Stimulated activated CD8-positive, alpha-beta memory T cell treated with anti-CD3 and anti-CD28 coated beads, Interleukin-15, amount 100 ng/mL, for 4 hours (primary cell): ENCODE measurements at places on chromosomes 6 and 20.

DNA sequence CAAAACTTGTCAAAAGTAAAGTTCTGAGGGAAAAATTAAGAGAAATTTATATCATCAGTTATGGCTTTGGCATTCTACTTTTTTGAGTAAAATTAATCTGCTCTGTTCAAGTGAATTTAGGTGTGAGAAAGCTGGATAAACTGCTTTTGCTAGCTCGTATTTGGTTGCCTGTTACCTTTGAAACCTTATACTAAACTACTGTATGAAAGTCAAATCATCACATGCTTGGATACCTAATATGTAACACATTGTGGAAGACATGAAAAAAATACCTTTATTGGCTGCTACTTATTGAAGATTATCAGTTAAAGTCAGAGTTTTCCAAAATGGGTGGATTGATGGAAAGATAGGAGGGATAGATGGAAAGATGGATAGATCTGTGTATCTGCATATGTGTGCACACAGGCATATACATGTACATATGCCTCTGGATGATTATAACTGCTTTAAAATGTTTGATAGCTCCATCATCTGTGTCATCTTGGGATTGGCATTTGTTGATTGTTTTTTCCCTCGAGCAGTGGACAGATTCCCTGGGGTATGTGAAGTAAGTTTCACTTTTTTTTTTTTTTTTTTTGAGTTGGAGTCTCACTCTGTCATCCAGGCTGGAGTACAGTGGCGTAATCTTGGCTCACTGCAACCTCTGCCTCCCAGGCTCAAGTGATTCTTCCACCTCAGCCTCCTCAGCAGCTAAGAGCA lies 24.3 kb downstream of the SCAF8 start:
- no peak for DNase-seq

DNA sequence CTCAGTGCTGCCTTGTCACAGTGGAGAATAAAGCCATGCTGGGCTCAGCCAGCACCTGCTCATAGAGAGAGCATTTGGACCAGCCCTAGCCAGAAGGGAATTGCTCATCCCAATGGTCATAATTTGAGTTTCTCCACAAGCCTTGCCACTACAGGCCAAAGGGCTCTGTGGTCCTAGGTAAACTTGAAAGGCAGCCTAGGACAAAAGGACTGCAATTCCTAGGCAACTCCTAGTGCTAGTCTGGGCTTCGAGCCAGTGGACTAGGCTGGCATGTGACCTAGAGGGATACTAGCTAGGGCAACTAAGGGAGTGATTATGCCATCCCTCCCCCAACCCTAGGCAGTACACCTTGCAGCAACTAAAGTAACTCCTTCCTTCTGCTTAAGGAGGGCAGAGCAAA lies 516.2 kb downstream of the BCKDHB start:
- DNase-seq: no peak

DNA sequence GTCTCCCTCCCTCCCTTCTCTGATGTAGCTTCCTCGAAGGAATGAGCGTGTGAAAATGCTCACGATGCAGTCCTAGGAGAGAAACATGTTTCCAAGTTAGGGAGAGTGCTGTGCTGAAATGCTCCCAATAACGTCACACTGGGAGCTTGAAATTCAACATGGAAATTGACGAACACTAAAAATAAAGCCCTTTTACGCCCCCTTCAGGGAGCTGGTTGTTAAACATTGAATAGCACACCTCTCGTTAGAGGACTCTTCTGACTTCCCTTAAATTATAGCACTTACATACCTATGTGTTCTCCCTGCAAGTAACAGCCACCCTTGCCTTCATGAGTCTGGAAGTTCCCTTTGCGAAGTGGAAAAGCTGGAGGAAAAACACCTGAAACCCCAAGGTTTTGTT lies 88.6 kb downstream of the BFSP1 start:
- DNase-seq: no peak

DNA sequence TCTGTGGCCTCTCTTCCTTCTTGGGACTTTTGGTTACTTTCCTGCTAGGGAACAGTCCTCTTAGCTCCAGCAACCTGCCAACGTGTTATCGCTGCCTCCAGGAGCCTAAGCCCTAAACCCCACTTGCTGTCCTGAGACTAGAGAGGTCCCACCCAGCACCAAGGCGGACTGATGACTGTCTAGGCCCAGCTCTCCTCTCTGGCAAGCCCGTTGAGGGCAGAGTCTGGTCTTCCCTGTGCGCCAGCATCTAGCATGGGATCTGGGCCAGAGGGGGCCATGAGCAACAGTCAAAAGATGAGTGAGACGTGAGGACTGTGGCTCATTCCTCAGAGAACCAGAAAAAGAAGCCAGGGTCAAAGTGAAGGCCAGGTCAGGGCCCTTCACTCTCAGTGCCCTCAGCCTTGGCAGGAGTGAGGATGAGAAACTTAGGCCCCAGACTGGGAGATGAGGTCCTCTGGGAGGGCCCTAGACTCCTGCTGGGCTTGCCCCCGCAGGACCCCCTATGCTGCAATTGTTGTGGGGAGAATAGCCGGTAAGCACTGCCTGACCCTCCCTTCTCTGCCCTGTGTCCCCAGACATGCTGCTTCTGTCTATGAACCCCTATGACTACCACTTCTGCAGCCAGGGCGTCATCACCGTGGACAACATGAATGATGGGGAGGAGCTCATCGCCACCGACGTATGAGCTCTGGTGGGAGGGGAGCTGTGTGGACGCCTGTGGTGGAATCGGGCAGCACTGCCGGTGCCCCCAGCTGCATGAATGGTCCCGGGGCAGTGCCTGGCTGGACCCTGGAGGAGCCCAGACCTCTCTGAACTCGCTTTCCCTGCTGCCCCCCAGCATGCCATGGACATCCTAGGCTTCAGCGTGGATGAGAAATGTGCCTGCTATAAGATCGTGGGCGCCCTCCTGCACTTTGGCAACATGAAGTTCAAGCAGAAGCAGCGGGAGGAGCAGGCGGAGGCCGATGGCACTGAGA lies 30.9 kb downstream of the MYH7B start:
- DNase-seq: no peak

DNA sequence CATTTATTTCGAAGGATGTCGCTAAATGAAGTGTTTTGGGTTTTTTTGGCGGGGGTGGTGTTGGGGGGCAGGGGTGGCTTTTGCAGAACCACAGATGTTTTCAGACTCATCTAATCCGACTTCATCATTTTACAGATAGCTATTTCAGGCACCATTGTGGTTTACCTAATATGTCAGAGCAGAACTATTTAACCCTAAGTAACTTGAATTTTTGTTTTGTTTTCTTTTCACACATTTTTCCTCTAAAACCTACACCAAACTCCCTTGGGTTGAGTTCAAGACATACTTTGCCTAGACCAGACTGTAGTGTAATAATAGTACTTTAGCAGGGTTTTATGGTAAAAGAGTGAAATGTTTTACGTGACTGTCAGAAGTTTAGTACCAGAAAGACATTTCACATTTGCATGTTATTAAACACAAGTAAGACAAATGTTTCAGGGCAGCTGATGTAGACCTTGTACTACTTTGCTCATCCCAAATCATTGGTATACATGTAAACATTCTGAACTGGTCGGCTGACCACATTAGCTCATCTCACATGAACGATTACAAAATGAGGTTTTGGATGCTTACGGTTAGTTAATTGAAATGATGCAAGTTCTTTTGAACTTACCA lies 37.7 kb downstream of the MAP3K4 start:
- no peak for DNase-seq

GRCh38 chr6:109672175-109672574 lies 18.8 kb downstream of the AK9 start:
- no peak for DNase-seq

DNA sequence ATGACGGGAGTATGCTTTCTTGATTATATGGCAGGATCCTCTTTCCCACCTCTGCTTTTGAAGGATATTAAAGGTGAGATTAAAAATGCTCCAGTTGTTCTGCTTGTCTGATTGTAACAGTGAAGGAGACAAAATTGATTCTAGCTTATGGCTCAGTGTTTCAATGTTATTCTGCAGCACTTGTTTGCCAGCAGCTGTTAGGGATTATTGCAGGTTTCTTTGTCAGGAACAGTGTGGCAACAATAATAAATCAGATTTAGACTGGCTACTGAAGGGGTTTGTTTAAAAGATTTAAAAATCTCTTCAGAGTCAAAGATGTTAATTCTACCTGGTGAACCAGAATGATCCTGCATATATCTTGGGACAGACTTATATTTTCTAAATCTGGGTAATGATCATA lies 126.9 kb downstream of the LAMA2 start:
- no peak for DNase-seq

DNA sequence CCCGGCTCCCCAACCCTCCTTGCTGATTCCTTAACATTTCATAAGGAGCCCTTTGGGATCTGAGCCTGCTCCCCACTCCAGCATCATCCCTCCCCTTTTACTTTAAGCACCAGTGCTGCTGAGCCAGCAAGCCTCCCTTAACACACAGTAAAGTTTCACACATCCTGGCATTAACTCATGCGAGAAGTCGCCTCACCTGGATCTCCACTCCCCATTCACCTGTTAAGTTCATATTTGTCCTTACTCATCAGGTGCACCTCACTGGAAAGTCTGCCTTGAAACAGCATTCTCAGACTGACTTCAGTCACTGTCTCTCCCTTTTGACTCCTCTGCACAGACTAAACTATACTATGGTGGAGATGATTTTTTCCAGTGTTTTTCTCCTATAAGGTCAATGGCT lies 47.8 kb upstream of the MAP7 start:
- DNase-seq: no peak

- no peak for DNase-seq
These were observed 71.6 kb upstream of the CD93 start for GRCh38 chr20:23157734-23158133.

- DNase-seq: no peak
These were observed 70.6 kb downstream of the AFG1L start for GRCh38 chr6:108365478-108365877.

DNA sequence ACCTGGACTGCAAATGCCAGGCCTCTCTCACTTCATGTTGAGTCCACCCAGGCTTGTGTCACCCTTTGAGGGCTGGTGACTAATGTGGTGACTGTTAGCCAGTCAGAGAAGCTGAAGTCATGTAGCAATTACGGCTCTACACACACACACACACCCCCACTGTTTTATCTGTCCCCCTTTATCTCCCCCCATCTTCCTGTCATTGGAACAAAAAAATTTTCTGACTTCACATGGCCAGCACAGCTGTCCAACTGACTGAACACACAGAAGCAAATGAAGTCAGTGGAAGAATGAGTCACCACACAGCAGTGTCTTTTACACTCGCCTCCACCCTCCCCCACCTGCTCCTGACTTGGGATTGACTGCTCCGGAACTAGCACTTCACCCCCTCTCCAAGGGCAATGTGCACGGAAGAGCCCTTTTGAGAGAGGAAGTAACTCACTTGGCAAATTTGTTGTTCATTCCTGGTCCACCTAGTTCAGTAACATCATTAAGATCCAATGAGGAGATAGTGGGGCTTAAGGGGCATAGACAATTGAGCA lies 198.0 kb downstream of the RNF144B start:
- DNase-seq: no peak

DNA sequence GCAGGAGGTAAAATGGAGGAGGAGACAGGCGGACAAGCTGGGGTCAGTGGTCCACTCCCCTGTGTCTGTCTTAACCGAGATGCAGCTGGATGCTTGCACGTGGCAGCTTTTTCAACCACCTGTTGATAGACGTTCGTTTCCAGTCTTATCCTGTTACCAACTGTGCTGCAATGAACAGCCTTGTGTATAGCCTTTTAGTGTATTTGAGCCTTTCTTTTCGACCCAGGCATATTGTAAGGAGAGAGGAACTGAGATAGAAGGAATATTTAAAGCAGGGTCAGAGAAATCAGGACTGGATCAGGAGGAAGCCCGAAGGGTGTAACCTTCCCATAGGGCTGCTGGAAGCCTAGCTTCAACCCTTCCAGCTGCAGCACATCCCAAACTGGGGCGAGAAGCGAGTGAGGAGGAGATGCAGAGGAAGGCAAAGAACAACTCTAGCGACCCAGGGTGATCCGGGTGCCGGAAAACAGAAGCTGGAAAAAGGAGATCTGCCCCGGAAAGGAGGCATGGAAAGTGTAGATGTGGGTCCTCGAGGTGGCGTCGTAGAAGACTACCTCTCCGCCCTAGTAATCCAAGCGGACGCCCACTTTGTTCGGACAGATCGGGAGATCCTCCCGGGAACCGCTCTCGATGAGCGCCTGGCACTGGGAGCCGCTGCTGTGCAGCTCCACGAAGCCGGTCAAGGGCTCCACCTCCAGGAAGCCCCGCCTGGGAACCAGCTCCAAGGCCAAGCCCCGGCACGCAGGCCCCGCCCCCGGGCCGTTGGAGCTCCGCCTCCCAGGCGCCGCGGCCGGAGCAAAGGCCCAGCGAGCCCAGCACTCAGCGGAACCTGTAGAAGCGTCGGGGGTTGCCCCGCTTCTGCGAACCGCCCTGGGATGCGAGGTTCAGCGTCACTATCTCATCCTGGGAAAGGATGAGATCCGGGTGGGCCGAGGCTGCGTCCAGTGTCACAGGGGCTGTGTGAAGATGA lies 11.2 kb downstream of the TRIM31 start:
- peak; percentile 24 for DNase-seq

- no peak for DNase-seq
These were observed 49.7 kb upstream of the NAA20 start for GRCh38 chr20:19967445-19967844.

DNA sequence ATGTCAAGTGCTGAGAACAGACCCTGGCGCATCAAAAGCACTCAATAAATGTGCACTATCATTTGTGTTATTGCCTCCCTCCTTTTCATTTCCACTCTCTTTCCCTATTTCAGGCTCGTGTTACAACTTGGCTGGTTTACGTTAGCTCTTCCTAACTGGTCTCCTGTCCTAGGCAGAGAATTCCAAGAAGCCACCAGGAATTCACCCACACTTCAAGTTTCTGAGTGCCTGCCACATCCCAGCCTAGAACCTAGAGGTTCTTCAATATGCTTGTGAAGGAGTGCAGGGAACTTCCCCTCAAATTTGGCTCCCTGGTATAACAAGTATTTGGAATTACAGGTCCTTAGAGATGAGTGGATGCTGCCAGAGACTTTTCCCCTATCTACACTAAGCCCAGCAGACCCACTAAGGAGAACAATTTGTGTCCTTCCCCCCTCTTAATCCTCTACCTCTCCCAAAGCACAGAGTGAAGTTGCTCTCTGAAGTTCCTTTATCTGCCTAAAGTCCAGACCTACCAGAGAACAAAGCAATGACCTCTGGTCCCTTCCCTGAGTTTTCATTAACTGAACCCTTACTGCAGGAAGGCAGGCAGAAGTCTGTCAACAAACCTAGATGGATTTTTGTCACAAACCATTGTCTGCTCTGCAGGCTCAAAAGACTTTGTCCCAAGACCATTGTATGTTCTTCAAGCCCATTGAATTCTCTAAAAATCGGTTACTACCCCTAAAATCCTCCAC lies 201.6 kb upstream of the JARID2 start:
- no peak for DNase-seq

GRCh38 chr6:158567152-158567551 lies 7.3 kb downstream of the TMEM181 start:
- no peak for DNase-seq
